Dorsolateral prefrontal cortex (tissue), 122 donors: ENCODE measurements at places on chromosomes 3 and 15. TPM values are rescaled to one million over a fixed set of nuclear protein-coding genes. Genes with fewer than 3 reads are reported as not detected.

DNA sequence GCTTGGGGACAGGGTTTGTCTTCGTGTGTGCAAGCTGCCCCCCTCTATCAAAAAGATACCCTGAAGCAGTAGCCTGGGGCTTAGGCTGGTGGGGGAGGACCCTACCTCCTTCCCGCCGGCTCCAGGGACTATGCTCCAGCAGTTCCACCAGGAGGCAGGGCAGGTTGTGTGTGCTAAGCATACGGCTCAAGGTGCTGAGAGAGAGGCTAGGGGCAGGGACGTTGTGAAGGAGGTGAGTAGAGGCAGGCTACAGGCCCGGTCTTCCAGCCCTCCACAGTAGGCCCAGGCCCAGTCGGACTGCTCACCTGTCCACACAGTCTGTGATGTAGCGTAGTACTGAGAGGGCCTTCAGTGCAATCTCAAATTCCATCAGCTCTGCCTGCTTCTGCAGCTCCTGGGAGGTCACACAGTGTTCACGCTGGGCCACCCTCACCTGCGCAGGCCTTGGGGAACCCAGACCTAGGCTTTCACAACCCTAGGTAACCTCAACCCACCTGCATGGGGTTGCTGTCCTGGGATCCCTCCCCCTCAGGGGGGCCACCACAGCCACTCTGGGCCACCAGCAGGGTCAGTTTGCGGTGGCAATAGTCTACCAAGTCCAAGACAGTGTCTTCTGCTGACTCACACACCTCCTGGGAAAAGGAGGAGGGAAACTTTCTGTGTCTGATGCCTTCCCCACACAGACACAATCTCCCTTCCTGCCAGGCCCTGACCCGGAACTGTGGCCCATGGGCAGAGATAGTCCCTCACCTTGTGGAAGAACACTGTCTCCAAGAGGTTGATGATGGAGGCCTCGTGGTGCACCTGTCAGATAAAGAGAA lies 2.4 kb upstream of the RASSF1 start:
- no peak for DNase-seq

GRCh38 chr3:122940628-122941086 lies 86.9 kb downstream of the SEMA5B start:
- no peak for DNase-seq

DNA sequence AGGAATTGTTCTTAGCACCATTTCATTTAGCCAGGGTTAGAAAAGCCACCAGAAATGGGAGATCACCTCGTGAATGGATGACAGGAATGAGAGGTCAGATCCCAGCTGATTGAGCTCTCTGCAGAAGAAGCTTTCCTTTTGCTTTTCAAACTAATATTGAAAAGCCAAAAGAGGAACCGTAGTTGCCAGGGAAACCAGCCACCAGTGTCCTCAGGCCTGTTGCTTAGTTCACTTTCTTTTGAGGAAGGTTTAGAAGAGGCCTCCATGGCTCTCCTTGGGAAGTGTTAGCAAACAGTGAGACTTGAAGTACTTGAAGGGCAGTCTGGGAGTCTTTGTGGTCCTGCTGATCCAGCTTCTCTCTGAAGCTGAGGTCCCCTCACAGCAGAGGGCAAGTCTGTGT lies 7.4 kb upstream of the CCK start:
- DNase-seq: no peak

- DNase-seq: no peak
Observed at GRCh38 chr3:59406943-59407342, 357.1 kb upstream of the CFAP20DC start.

- no peak for DNase-seq
Observed at GRCh38 chr3:122679882-122680474, 661 bp upstream of the PARP14 start.

- no peak for DNase-seq
Observed at GRCh38 chr15:96037584-96037983, 292.9 kb upstream of the NR2F2 start.

DNA sequence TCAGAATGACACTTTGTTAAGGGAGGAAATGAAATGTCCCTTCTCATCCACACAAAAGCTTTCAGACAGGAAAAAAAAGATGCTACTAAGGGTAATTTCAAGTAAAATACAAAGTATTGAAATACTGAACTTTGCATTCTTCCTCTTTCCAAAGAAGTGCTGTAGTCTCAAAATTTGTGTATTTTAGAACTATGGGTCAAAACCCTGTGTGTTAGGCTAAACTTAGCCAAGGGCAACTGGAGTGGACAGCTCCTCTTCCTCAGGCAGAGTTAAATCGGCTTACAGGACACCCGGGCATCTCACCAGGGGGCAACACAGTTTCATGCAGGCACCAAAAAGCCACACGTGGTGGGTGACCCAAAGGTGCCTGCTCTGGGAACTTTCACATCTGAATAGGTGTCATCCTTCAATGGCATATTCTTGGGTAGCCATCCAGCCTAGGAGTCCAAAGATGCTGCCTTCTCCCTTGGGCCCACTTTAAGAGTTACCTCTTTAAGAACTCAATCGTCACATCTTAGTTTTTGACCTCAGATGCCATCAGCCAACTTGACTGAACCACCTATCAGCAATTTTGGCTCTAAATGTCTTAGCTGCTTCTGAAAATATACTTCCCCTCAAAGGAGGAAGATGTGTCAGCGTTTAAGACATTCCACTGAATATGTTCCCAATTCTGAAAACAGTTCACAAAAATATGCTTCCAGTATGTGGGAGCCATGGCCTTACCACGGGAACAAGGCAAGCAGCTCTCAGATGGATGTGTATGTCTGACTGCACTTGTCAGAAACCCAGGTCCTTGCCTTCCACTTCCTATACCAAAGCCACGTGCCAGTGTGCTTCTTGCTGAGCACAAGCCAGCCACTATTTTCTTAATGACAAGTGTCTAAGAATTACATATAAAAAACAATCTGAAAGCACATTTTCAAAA lies 32.2 kb upstream of the MUC13 start:
- no peak for DNase-seq

GRCh38 chr15:43735416-43735815 lies 10.8 kb upstream of the PDIA3 start:
- no peak for DNase-seq

GRCh38 chr15:64934023-64934422 lies 22.3 kb downstream of the ANKDD1A start:
- DNase-seq: no peak

GRCh38 chr15:24784506-24784905 lies 108.9 kb downstream of the NPAP1 start:
- DNase-seq: no peak

DNA sequence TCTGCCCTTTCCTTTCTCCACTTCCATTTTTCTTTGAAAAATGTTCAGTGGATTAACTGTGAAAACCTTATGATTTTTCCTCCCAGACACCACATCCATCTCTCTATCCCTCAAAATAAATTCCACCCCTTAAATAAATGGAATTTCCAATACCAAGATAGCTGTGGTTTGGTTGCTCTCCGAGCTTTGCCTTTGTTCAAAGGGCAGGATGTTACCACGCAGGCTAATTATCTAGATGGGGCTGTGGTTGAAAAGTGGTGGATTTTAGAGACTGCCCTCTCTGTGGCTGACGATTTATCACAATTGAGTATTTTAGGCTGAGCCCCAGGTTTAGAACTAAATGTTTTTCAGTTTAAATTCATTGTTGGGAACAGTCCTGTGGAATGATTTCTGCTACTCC lies 36.9 kb upstream of the CMSS1 start:
- no peak for DNase-seq

DNA sequence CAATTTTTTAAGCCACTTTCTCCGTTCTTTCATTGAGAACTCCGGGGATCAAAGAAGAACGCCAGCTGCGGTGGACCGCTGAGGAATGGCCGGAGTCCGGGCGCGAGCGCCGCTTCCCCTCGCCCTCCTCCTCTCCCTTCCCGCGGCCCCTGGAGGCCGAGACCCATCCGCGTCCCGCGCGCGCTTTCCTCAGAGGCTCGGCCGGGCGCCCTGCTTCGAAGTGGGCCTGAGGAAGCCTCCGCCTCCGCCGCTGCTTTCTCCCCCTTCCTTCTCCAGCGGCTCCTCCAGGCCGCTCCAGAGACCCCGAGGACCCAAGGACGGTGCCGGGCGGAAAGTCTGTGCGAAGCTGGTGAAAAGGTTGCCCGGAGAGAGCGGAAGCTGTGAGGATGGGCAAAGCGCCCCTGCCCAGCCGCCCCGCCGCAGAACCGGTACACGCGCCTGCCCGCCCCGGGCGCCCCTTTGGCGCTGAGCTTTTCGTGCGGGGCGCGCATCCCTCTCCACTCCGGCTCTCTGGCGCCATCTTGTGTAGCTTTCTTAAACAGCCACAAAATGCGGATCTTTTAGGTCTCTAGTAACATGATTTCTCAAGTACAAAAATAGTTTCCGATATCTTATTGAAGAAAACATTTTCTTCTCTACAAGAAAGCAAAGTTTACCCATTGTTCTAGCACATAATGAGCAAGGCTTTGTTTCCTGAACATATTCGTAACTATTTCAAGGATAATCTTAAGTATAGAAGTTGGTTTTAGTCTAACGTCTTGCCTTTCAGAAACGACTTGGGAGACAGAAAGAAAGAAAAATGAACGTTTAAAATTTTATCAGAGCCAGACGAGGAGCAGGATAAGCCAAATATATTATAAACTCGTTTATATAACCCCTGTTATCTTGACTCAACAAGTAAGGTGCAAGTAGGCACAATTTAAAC lies 59.2 kb upstream of the FAM174B start:
- peak; percentile 55 for DNase-seq

DNA sequence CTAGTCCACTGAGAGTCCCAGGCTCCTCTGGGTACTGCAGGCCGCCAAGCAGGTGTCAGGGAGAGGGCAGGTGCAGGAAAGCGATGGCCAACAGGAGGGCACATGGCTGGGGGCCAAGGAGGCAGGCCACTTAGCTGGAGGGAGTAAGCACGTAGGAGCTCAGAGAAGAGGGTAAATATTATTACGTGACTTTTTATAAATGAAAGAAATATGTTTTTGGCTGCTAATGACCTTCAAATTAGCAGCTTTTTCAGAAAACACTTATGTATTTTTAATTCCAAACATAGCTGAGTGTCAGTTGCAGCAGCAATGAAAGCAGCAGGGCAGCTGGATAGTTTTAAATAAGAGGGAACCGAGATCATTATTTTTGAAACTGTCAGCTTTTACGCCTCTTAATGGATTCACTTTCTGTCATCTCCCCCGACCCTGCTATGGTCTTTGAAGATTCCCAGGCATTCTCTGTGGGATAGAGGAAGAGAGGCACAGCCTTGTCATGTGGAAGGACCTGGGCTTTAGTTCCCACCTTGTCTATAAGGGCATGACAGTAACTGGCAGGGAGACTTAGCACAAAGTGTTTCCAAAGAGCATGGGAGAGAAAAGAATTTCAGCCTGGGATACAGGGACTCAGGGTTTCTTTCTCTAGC lies 477.1 kb downstream of the EPHB1 start:
- no peak for DNase-seq

Gene GPR160
- total RNA-seq: 0.49 TPM

Gene GOLGB1
- total RNA-seq: 83.3 TPM

Gene TXNRD3
- total RNA-seq: 11.2 TPM
